ENCODE measurements at places on chromosomes 5 and 9. TPM values are rescaled to one million over a fixed set of nuclear protein-coding genes. Genes with fewer than 3 reads are reported as not detected.

Gene NUDT2
- 21.8 TPM for total RNA-seq

Gene ORM2
- not detected for total RNA-seq

Gene C5orf63
- 4.0 TPM for total RNA-seq

Gene TIGD6
- 8.7 TPM for total RNA-seq

Gene PCDHB13
- 0.26 TPM for total RNA-seq

Gene LCN1
- total RNA-seq, result not detected

Gene CAVIN4
- total RNA-seq, result 1.5 TPM

Gene SHISAL2B
- total RNA-seq, result not detected

Gene TERT
- total RNA-seq, result not detected

Gene PCDHA8
- 0.33 TPM for total RNA-seq

Gene SYNPO
- total RNA-seq, result 6.6 TPM

Gene TRIP13
- total RNA-seq, result 2.1 TPM

Gene PDE6A
- under 0.01 TPM for total RNA-seq

Gene ASS1
- total RNA-seq, result 223 TPM

Gene COL27A1
- 5.4 TPM for total RNA-seq

Gene FUT7
- total RNA-seq, result not detected

Gene TAF11L9
- total RNA-seq, result not detected

Data from fibroblast of lung (primary cell).